ENCODE measurements at places on chromosomes 7 and 10. TPM values are rescaled to one million over a fixed set of nuclear protein-coding genes. Genes with fewer than 3 reads are reported as not detected.

Gene CYP2C18
- total RNA-seq: 110 TPM

Gene NPSR1
- total RNA-seq: not detected

Gene NUTM2A
- 1.1 TPM for total RNA-seq

Gene SORBS1
- 57.9 TPM for total RNA-seq

Gene BAMBI
- 7.7 TPM for total RNA-seq

Gene ADCYAP1R1
- 0.65 TPM for total RNA-seq

Gene TFR2
- 689 TPM for total RNA-seq

Gene NPS
- total RNA-seq: not detected

Gene DNAH11
- 1.7 TPM for total RNA-seq

Gene LAMB4
- total RNA-seq: not detected

Gene AS3MT
- total RNA-seq: 7.5 TPM

Gene GOT1
- total RNA-seq: 107 TPM

Gene VKORC1L1
- total RNA-seq: 17.7 TPM

Gene AEBP1
- total RNA-seq: 9.4 TPM

Gene CYP2C19
- total RNA-seq: 13.0 TPM

Gene HHEX
- total RNA-seq: 47.4 TPM

Gene OPN4
- total RNA-seq: not detected

Gene TRUB1
- 9.0 TPM for total RNA-seq

Gene FANK1
- total RNA-seq: not detected

Gene IFIT2
- 6.0 TPM for total RNA-seq

Gene POU6F2
- 0.81 TPM for total RNA-seq

Data from left lobe of liver (tissue), 2 donors.